ENCODE measurements at places on chromosomes 4 and X.

- no peak for DNase-seq
Observed at GRCh38 chrX:22690116-22690515, 309.6 kb upstream of the DDX53 start.

- DNase-seq: no peak
Observed at GRCh38 chr4:181959121-181959520, 284.1 kb upstream of the TENM3 start.

- no peak for DNase-seq
Observed at GRCh38 chrX:50154429-50154828, 46.4 kb downstream of the AKAP4 start.

GRCh38 chrX:123487236-123487635 lies 245.6 kb downstream of the THOC2 start:
- no peak for DNase-seq

GRCh38 chr4:178081896-178082295 lies 639.7 kb upstream of the AGA start:
- no peak for DNase-seq

DNA sequence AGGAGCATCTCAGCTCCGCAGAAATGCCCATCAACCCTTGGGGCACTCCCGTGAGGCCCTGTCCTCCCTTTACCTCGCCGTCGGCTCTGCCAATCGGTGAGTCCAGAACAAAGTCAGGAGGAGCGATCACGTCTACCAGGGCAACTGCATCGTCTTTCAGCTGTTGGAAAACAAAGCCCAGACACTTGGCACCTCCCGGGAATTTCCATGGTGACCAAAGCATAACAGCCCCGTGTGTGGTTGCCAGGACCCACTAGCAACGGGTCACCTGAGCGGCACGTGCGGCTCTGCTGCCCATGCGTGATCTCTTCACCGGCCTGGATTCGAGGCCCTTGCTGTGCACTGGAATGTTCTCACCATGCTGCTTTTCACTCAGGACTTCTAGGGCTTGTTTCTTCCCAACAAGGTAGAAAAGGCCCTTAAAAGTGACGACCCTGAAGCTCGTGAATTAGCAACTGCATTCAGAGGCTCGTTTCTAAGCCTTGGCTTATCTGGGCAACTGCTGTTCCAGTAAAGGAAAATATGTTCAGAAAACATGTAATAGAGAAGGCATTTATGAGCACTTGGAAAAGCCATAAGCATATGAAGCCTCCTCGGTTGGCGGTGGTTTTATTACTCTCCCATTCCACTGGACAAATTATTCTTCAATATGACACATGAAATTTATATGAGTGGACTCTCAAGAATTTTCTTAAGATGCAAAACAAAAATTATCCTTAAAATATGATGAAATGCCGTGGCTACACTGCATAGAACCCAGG lies 69.5 kb downstream of the ACOX3 start:
- DNase-seq: no peak

- no peak for DNase-seq
Observed at GRCh38 chr4:33057736-33058135, 2337.6 kb downstream of the PCDH7 start.

DNA sequence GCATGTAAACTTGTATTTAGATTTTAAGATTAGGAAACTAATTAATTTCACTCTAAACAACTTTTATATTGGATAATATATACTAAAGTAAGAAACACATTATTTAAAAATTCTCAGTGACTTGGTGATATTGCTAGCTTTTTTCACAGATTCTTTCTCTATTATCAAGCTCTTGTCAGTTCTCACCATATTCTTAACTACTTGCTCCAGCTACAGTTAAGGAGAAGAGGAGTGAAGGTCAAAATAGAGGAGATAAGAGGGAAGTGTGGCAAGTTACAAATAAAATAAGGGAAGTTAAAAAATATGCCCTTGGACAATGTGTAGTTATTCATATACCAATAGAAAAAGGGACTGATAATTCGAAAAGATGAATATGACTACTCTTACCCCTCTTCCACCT lies 34.7 kb upstream of the NAF1 start:
- DNase-seq: no peak

DNA sequence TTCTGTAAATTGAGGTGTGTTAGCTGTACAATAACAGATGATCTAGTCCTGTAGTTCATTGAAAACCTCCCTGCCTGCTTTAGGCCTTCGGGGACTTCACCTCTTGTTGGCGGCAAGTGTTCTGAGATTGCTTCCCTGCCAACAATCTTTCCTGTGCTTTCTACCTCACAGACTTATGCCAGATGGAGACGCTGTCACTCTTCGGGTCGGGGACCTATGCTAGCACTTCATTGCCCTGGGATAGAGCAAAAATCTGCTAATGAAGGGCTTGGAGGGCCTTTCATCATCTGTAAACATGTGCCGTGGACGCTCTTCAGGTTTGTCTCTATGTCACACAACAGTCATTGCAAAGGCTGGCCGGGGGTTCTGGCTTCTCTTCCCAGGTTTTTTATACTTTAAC lies 4.7 kb upstream of the PDLIM3 start:
- no peak for DNase-seq

- DNase-seq: no peak
Observed at GRCh38 chr4:126725906-126726305, 906.9 kb upstream of the INTU start.

DNA sequence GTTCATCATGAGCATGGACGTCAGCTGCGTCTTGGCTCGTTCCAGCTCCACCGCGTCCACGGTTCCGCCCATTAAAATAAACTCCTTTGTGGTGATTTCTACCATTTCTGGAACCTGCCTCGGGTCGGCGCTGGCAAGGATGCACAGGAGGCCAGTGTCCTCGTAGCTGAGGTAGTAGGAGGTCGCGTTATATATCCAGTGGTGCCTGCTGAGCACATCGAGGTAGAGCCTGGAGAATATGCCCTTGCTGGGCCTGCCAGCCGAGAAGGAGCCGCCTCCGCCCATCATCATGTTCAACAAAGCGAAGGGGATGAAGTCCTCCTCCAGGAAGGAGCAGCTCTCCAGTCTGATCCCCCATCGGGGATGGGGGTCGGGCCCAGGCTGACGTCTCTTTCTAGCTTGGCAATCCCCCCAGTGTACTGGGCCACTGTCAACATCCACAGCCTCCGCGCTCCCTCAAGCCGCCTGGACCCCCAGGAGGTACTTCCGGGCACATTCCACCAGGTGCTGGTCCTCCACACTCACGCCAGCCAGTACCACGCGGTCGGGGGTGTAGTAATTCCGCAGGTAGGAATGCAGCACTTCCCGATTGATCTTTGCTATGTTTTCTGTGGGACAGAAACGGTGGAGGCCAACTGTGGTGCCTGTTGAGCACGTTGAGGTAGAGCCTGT lies 120.9 kb upstream of the GRID2 start:
- DNase-seq: no peak

- no peak for DNase-seq
Observed at GRCh38 chr4:85910985-85911384, 436.0 kb downstream of the ARHGAP24 start.

DNA sequence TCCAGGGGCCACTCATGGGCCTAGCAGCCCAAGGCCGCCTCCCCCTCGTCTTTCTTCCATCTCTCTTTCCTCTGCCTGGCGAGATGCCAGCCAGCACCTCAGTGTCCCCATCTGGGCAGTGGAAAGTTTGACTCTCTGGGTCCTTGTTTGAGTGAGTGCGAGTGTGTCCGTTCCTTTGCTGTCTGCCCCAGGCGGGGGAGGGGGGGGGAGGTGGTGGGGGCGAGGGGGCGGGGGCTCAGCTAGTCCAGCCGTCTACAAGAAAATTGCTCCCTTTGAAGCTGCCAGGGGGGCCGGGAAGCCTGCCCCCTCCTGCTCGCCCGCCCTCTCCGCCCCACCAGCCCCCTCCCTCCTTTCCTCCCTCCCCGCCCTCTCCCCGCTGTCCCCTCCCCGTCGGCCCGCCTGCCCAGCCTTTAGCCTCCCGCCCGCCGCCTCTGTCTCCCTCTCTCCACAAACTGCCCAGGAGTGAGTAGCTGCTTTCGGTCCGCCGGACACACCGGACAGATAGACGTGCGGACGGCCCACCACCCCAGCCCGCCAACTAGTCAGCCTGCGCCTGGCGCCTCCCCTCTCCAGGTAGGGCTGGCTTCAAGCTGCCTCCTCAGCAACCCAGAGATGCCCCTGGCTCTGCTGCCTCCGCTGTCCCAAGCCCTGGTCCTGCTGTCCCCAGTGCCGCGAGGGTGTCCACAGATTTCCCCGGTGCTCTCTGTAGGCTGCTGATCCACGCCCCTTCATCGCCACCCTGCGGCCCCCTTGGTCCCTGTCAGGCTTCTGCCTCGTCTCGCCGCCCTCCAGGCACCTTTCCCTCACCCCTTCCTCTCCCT lies at the start of gene BGN:
TSS of gene BGN (plus strand) at position 440 of the 821 bp plus-strand sequence. CDS start 9,652 bp downstream, outside the sequence.
- DNase-seq: no peak

DNA sequence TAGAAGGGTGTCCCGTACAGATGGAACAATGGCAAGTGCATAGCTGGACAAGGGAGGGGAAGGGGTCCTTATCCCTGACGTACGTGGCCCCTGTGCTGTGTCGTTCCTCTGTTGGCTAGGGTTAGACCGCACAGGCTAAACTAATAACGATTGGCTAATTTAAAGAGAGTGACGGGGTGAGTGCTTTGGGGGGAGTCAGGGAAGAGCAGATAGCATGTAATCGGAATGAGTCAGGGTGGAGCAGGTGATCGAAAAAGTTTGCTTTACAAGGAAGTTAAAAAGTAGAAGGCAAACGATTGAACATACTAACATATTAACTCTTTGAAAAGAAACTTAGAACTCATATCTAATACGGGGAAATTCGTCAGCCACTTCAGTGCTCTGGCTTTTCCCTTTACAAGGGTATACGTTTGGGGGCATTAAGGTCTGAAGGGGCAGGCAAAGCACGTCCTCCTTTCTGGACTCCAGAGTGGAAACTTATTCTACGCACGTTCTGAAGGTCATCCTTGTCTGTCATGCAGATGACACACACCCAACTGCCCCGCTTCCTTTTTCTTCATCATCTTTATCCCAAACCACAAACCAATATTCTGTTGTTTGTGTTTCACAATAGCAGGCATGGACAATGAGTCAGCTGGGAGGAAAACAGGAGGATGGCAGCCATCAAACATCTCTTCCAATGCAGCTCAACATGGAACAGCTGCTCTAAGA lies 10.2 kb upstream of the CRLF2 start:
- no peak for DNase-seq

- DNase-seq: no peak
Observed at GRCh38 chrX:57266871-57267270, 19.6 kb upstream of the FAAH2 start.

GRCh38 chr4:11724731-11725130 lies 296.0 kb upstream of the HS3ST1 start:
- DNase-seq: no peak

DNA sequence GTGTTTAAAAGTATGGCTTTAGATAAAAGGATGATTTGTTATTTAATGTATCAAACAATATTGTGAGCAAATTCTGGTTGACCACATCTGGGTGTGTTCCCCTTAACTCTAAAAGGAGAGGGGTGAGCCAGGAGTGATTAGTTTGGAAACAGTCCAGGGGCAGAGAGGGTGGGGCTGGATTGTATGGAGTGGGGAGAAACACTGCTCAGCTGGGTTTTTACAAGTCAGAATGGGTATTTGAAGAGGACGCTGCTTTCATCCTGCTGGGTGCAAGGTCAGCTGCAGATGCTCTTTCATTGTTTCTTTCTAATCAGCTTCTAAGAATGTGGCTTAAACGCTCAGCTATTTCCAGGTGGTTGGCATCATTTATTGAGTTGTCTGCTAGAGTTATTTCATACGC lies 82.8 kb upstream of the LIMCH1 start:
- DNase-seq: no peak

- no peak for DNase-seq
Observed at GRCh38 chr4:107452717-107453630, 267.1 kb downstream of the PAPSS1 start.

DNA sequence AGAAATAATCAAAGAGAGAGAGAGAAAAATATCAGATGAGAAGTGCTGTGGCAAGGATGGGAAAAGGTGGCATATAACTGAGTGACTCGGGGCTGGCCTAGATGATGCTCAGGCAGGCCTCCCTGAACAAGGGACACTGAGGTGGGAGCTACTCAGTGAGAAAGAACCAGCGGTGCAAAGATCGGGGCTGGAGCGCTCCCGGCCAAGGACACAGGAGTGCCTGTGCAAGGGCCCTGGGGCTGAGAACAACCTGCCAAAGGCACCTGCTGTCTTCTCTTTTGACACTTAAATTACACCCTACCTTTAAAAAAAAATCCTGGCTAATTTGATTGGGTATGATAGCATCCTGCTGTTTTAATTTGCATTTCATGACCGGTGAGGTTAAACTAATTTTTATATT lies 77.7 kb upstream of the C4orf50 start:
- no peak for DNase-seq

- DNase-seq: no peak
Observed at GRCh38 chr4:7395645-7396044, 39.1 kb downstream of the PSAPL1 start.

DNA sequence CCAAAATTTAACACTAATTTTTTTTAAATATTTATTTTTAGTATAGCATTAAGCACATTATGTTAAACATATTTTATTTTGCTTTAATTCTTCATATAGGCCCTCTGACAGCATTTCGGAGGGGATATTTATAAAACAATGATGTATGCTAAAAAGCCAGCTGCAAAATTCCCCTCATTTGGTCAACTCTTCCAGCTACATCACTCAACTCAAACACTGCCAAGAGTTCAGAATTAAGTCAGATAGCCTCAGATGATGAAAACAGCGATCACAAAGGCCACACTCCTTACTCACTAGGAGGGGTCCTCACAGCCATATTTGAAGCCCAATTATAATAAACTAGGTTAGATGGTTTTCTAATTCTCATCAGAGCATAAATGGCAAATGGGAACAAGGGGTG lies 146.6 kb downstream of the ADAMTS3 start:
- DNase-seq: no peak

DNA sequence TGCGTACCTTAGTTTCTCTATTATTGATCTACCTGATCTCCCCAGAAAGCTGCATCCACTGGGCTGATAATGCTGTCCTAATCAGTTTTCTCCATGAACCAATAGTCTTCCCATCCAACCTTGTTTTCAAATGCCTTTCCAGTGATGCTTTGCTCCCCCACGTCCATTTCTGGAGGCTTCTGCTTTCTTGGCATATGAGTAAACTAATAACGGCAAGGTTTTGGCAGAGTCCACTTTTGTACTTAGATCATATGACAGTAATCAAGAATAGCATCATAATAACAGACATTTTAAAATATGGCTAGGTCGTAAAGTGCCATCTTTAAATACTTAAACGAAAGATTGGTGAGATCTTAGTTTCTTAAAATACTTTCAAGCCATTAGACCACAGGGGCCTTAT lies 38.4 kb upstream of the FAM9B start:
- no peak for DNase-seq

GRCh38 chr4:73533515-73534422 lies 52.2 kb downstream of the AFM start:
- no peak for DNase-seq

GRCh38 chrX:109440475-109440874 lies 41.4 kb downstream of the GUCY2F start:
- DNase-seq: no peak

GRCh38 chr4:188109157-188109755 lies at the start of gene TRIML2:
Gene TRIML2, minus strand, starts transcription at chr4:188109603. Its CDS starts 4,235 bp downstream, at chr4:188105368.
- DNase-seq: no peak

GRCh38 chr4:179797738-179798137 lies 2355.5 kb upstream of the AGA start:
- no peak for DNase-seq

- no peak for DNase-seq
Observed at GRCh38 chrX:109774706-109775105, 41.6 kb upstream of the ACSL4 start.

- no peak for DNase-seq
Observed at GRCh38 chrX:29254515-29254914, 667.3 kb downstream of the IL1RAPL1 start.

- no peak for DNase-seq
Observed at GRCh38 chr4:25321703-25322102, 9.1 kb downstream of the ZCCHC4 start.
